CD4-positive, alpha-beta T cell treated with Interferon gamma for 1 hour (primary cell): ENCODE measurements at places on chromosomes 3 and 15.

- no peak for DNase-seq
Observed at GRCh38 chr3:53789459-53789858, 56.8 kb downstream of the CHDH start.

- no peak for DNase-seq
Observed at GRCh38 chr15:77037388-77038209, 33.3 kb downstream of the TSPAN3 start.

DNA sequence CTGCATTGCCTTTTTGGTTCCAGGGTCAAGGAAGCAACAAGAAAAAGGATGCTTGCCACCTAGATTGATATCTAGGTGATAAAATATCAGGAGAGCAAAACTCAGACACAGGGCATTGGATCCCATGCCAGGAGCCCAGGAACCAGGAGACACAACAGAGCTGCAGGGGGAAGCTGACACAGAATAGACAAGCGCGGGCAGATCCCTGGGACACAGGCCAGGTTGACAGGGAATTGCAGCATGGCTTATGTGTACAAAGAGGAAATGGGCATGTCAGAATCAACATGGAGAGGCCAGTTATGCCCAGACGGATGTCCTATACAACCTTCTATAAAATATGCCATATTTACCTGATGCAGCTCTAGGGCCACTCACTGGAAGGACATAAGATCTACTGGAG lies 84.2 kb downstream of the SEMA6D start:
- DNase-seq: no peak

GRCh38 chr3:49616491-49616941 lies 57.6 kb upstream of the APEH start:
- DNase-seq: no peak

DNA sequence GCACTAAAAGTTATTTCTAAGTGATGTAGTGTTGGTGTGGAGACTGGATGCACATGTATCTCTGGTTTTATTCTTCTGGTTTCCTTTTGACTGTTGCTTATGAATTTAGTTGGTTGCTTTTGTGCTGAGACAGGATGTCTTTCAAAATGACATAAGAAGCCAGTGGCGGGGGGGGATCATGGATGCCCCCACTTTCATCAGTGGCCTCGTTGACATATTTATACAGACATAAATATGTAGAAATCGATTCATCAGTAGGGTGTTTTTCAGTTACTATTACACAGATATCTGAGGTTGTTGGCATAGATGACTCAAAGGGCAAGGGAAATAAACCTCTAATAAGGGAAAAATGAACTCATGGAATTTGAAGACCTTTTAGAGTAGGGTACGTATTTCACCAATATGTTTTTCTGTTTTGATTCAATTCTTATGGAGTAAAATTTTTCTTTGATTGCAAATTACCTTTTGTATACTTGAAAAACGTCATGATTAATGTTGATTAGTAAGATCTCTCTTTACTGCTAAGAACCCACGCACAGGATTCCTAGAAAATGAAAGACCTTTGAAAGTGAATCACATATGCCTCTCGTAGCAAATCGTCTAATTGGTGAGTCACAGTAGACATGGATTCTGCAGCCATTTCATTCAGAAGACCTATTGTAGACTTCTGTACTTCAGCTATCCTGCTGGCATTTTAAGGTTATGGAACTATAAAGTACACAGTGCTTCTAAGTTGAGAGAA lies 97.4 kb upstream of the RBMS3 start:
- DNase-seq: no peak

DNA sequence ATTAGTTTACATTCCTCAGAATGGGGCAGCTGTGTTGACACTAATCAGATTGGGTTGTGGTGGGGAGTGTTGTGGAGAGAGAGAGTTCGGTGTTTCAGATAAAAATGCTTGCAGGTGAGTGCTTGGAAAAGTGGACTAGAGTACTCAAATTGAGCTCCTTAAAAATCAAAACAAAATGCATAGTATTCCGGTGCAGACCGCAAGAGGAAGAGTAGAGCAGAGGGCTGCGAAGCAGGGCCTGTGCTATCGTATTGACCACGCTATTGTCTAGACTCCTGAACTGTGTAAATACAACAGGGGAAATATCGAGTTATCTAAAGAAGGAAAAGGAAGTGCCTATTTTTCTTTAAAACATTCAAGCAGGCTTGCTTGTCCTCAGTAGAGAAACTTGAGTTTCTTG lies 159.5 kb downstream of the TP63 start:
- DNase-seq: no peak

DNA sequence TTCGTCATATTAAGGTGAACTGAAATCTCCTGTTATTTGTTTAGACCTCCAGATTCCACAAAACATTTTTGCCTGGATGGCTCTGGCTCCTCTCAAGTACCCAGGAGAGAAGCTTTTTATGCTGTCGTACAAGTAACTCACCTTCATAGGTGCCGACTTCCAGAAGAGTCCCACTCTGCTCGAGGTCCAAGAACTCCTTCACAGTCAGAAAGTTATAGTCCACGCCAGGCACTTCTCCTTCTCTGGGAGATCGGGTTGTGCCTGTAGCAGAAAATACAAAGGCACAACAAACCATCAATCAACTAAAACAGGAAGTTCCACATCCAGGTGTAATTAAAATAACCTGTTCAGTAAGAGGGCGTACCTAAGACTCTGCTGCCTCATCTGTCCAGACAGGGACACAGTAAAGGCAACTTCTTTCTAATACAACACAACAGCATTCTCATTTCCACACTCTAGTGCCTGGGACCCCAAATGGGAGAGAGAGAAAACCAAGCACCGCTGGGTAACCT lies 545.3 kb downstream of the MAGI1 start:
- no peak for DNase-seq

DNA sequence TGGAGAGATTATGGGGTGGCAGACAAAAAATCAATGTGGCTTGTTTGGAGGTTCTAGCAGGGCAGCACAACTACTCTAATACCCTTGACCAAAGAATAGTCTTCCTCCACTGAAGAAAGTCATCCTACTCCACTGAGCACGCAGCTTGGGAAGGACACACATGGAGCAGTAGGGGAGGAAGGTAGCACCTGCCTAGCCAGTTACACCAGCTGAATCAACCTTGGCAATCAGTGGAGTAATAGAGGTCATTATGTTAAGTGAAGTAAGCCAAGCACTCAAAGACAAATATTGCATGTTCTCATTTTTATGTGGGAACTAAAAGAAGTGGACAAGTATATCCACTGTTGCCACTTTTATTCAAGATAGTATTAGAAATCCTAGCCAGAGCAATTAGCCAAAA lies 555.8 kb upstream of the ALCAM start:
- no peak for DNase-seq

DNA sequence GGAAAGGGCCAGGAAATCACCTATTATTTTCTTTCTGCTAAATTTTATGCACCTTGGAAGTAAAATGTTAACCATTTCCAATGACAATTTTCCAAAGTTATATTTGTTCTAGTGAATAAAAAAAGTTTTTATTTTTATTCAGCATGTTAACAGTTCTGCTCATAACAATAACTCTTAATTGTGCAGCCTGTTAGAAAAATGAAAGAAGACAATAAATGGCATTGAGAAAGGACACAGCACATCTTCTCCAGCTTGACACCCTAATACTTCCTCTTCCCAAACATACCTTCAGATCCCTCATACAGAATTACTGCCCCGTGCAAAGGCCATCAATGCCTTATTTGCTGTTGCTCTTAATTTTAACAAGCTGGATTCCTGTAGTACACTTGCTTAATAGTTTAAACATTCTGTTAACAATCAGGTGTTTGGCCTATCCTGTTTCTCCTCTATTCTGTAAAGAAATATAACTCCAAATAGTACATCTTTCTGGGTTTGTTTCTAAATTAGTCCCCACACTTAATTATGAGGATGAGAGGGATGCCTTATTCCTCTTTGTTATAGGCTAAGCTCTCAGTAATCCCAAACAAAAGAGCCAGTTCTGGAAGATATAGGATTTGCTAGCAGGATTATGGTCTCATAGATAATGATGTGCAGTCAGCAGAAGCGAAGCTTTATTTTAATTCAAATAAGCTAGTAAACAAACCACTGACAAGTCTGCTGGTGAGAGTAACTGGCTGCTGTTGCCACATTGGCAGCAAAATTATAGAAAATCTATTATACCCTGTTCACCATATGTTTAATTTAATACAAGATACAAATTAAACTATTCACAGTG lies 19.2 kb upstream of the SOX2 start:
- no peak for DNase-seq

DNA sequence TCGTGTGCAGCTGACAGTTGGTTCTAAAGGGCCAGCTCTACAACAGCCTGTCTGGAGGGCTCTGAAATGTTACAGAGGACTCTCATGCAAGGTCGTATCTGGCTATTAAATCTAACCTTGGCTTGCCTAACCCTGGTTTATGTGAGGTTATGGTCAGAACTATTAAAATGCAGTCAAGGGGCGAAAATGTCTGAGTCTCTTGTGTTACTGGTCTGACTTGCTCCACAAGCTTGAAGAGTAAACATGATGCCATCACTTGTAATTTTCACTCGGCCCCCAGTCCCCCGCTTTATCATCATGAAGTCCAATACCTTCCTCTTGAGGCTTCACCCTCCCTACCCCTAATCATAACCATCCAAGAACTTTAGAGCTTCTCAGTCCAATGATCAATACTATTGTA lies 9.4 kb downstream of the ENTPD3 start:
- no peak for DNase-seq

DNA sequence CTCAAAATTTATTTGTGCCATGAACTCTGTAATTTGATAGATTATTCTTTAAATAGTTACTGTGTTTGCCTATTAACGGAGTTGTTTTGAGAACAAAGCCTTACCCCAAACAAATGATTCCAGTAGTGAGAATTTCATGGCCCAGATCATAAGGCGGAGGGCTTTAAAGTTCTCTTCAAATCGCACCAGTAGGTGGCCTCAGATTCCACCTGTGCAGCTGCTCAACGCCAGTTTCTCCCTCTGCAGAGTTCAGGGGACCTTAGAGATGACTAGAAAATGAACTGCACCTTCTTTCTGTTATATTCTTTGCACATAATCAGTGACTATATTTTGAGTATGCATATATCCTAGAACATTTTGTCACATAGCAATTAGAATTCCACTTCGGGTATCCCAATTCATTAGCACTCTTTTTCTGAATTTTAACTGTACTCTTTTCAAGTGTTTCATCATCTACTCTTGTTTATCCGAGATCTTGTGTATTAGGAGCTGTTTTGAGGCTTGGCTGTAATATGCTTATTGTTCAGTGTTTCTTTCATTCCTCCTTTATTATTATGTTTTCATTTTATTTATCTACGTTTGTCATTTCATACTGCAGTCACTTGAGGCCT lies 232.6 kb upstream of the CHRM5 start:
- no peak for DNase-seq

- DNase-seq: peak; percentile 75
Observed at GRCh38 chr3:17151598-17152373, 267.0 kb downstream of the PLCL2 start.

GRCh38 chr3:143000528-143000927 lies 842 bp upstream of the U2SURP start:
- no peak for DNase-seq

DNA sequence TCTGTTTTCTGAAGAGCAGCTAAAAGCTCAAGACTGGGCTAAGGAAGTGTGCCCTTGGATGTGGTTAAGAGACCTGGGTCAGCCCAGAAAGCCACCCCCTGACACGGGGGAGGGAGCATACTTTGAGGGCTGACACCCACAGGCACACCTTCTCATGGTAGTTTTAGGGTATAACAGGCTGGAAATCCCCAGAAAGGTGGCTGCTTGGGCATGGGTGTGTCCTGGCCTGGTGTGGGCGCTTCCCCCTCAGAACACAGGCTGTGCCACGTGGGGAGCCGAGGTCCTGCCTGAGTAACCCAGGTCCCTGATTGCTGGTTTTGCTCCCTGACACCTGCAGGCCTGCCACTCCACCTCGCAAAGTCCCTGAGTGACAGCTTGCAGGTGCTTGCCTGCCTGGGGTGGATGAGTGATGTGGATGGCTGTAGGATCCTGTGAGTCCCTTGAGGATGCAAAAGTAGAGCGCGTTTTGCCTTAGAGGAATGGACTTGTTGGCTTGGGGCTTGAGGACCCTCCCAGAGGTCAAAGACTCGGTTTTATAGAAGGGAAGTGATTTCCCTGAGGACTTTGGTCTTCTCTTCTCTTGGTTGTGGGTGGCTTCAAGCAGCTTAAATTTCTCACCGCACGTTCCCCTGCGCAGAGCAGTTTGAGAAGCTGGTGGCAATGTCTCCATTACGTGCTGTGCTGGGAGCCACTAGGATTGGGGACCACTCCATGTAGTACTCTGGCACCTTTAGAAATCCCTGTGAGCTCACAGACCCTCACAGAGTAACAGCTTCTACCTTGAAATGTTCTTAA lies 94.4 kb downstream of the DNASE1L3 start:
- peak; percentile 85 for DNase-seq

DNA sequence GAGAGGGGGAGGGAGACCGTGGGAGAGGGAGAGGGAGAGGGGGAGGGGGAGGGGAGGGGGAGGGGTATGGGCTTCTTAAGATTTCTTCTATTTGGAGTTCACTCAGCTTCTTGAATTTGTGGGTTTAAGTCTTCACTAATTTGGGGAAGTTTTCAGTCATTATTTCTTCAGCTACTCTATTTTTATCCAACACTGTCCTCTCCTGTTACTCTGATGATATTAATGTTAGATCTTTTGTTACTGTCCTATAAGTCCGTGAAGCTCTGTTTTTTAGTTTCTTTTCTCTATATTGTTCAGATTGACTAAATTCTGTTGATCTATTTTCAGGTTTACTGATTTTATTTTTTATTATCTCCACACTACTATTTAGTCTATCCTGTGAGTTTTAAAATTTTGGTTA lies 351.5 kb upstream of the TPM1 start:
- no peak for DNase-seq

GRCh38 chr3:113275929-113276750 lies 64.8 kb downstream of the BOC start:
- DNase-seq: peak; percentile 38

GRCh38 chr3:132205609-132206008 lies 111.6 kb upstream of the ACP3 start:
- DNase-seq: no peak

DNA sequence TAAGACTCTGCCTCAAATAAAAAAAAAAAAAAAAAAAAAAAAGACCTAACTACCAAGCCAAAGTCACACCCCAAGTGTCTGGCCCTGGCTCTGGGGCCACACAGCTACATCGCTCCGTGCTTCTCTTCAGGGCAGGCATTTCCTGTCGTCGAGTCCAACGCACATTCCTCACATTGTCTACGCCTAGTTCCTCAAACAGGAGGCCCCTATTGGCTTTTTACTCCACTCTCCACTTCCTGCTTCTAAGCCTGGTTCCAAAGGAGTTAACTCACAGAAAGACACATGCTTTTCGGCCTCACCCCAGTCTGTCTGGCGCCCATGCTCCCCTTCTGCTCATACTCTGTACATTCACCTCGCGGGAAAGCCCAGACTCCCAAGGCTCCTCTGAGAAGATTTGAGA lies 28.8 kb downstream of the KNG1 start:
- DNase-seq: peak; percentile 41

- DNase-seq: no peak
Observed at GRCh38 chr3:37087870-37088269, 86.5 kb downstream of the LRRFIP2 start.

- DNase-seq: no peak
Observed at GRCh38 chr3:83956431-83956830, 1002.4 kb upstream of the CADM2 start.
